HCT116 (cell line): ENCODE measurements at places on chromosomes 7 and 10. TPM values are rescaled to one million over a fixed set of nuclear protein-coding genes. Genes with fewer than 3 reads are reported as not detected.

- no peak for DNase-seq
These were observed 113.9 kb downstream of the CACNB2 start for GRCh38 chr10:18254086-18254485.

DNA sequence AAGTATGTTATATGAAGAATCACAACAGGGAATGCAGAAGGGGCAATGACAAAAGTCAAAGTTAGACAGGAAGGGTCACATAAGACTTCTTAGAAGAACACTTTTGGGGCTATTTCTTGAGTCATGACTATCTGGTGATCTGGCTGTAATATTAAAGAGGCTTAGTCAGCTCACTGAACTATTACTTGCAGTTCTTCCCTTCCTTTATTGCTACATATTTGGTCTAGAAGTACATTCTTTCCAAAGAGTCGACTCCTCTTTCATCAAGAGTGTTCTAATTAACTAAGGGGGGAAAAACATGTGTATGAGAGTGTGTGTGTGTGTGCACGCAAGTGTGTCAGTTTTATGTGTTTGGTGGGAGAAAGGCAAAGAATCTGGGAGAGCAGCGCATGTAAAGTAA, 247.3 kb upstream of the LRRTM3 start:
- DNase-seq: no peak

The SH2B2 gene
- 11.8 TPM for total RNA-seq

The SFTPD gene
- 0.66 TPM for total RNA-seq

The GTF2IRD2 gene
- total RNA-seq: 9.2 TPM

- no peak for DNase-seq
These were observed 5.6 kb downstream of the PRSS2 start for GRCh38 chr7:142776206-142776844.

- no peak for DNase-seq
These were observed 1.5 kb upstream of the FERD3L start for GRCh38 chr7:19146699-19147098.
